ENCODE measurements at places on chromosomes 16 and 17.

DNA sequence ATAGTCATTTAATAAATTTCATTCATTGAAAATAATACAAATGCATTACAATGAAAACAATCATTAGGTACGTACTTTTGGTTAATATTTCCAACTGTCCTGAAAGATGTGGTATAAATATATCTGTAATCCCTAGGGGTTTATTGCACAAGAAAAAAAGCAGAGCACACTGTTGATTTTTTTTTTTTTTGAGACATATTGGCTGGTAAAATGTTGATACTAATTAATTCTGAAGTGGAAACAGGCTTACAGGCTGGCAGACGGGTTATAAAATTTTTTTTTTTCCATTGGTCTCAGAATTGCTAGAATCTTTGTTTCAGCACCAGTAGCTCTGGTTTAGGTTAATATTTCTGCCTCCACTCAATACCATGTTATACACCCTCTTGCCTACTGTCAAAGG, 193.6 kb downstream of the MAP2K6 start:
- no peak for DNase-seq
- no peaks in the 10 kb centered on the region for H3K36me3 ChIP-seq
- H3K4me3 ChIP-seq: no peak overlapping the region
- no peaks in the 10 kb centered on the region for H3K27me3 ChIP-seq

- DNase-seq: no peak
- peak overlapping the region; percentile 57 for H3K4me3 ChIP-seq
- peaks cover 26% of the 10 kb centered on the region for H3K4me1 ChIP-seq
- no peaks in the 10 kb centered on the region for H3K36me3 ChIP-seq
- peaks cover 100% of the 10 kb centered on the region for H3K27me3 ChIP-seq
Measured at GRCh38 chr17:79803997-79804855, 7.3 kb upstream of the CBX8 start.

GRCh38 chr16:67278773-67279295, 498 bp upstream of the PLEKHG4 start:
- peak overlapping the region; percentile 57 for H3K4me3 ChIP-seq
- peak overlapping the region; percentile 89 for H3K27ac ChIP-seq
- no peaks in the 10 kb centered on the region for H3K27me3 ChIP-seq
- no peaks in the 10 kb centered on the region for H3K36me3 ChIP-seq

- H3K4me3 ChIP-seq: no peak overlapping the region
- no peaks in the 10 kb centered on the region for H3K4me1 ChIP-seq
- DNase-seq: no peak
- no peaks in the 10 kb centered on the region for H3K36me3 ChIP-seq
- H3K27ac ChIP-seq: no peak overlapping the region
- H3K27me3 ChIP-seq: no peaks in the 10 kb centered on the region
Measured at GRCh38 chr16:55120408-55120807, 189.7 kb downstream of the IRX5 start.

DNA sequence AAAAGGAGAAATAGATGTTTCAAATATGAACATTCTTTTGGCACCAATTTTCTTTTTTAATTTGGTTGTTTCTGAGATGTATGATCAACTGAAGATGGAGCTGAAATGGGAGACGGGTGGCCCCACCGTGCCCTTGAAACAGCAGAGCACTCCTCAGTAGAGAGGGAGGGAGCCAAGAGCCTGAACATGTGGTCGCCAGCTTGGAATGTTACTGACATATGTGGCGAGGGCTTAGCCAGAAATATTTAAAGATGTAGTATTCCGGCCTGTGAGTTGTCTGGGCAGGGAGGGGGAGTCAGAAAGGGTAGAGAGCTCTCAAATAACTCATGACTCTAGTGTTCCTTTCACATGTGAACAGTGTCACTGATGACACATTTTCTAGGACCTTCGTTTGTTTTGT, 13.3 kb upstream of the MRC2 start:
- H3K27me3 ChIP-seq: no peaks in the 10 kb centered on the region
- H3K4me1 ChIP-seq: no peaks in the 10 kb centered on the region
- no peaks in the 10 kb centered on the region for H3K36me3 ChIP-seq
- H3K27ac ChIP-seq: no peak overlapping the region

DNA sequence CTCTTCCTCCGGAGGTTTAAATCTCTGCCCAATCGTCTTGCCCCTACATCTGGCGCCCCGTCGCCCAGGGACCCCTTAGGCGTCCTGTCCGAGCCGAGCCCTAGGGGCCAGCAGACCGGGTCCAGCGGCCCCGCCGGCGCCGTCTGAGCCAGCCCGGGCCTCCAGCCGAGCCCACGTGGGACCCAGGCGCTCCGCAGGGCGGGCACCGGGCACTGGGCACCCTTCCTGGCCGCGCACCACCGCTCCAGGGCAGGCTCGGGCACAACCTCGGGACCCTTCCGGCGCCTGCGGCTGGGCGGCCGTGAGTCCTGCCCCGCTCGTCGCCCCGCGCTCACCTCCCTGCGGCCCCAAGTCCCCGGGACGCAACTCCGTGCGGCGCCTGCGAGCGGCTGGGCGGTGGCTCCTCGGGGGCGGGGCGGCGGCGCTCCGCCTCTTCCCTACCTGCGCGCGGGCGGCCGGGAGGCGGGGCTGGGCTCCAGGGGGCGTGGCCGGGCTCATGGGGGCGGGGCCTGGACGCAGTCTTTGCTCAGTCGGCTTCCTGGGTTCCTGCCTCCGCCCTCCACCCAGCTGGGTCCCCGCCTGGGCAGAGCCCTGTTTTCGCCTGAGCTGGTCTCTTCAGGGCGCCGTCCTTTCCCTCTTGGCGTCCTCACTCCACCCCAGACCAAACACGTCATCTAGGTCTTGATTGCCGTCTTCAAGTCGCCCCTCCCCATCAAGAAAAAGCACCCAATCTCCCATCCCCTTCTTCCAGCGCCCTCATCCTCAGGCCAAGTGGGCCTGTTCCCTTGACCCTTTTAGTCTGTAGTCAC, at the start of gene RHBDF2:
Gene RHBDF2 (minus strand): TSS at position 406 of the 809 bp plus-strand sequence. CDS start 19,899 bp downstream, outside the sequence.
- H3K36me3 ChIP-seq: no peaks in the 10 kb centered on the region
- H3K27ac ChIP-seq: peak within 1 kb of the TSS; percentile 73

DNA sequence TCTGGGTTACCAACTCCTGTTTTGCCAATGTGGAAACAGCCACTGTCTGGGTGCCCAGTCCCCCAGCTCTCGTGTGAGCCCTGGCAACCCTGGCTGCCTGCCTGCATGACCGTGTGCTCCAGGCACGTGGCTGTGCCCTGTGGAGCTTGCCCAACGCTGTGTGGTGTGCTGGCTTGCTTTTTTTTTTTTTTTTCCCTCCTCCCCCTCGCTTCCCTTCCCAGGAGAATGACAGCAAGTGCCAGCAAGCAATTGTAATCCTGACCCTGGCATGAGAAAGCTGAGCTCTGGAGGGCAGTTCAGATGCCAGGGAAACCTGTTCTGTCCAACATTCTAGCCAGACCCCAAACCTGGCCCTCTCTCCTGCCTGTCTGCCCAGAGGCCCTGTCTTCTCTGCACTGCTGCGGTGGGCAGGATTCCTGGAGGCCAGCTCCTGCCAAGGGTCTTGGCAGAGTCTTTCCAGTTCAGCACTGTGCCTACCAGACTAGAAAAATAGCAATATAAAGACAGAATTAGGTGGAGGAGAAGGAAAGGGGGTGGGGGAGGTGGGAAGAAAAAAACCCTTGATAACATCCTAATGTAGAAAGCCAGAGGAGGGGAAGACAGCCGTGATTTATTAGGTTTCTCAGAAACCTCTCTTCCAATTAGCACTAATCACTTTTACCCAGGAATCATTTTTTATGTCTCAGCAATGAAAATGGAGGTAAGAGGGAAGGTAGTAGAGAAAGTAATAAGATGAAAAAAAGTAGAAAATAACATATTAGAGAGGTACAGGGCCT, 9.0 kb downstream of the HLF start:
- peak; percentile 92 for DNase-seq
- H3K27ac ChIP-seq: peak overlapping the region; percentile 88
- H3K27me3 ChIP-seq: no peaks in the 10 kb centered on the region
- H3K4me1 ChIP-seq: peaks cover 13% of the 10 kb centered on the region
- H3K36me3 ChIP-seq: no peaks in the 10 kb centered on the region
- H3K4me3 ChIP-seq: peak overlapping the region; percentile 17

DNA sequence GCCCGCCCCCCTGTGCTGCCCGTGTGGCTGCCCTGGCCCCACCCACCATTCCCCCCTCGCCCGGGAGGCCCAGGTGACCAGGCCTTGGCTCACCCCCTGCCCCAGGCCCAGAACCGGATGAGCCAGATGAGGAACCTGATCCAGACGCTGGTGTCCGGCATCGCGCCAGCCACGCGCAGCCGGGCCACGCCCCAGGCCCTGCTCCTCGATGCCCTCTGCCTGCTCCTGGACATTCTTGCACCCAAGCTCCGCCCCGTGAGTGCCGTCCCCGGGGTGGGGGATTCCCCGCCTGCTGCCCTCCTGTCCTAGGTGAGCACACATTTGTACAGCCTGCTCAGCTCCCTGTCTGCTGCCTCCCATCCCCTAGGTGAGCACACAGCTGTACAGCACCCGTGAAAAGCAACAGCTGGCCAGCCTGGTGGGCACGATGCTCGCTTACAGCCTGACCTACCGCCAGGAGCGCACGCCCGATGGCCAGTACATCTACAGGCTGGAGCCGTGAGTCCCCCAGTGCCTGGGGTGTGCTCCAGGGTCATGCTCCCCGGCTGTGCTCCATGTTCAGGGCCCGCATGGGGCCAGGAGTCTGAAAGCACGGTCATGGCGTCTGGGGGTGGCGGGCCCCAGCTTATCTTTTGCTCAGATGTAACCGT, 4.8 kb downstream of the GNG13 start:
- H3K27ac ChIP-seq: no peak overlapping the region
- peaks cover 37% of the 10 kb centered on the region for H3K27me3 ChIP-seq
- H3K4me1 ChIP-seq: peaks cover 4% of the 10 kb centered on the region
- peak; percentile 73 for DNase-seq

- no peaks in the 10 kb centered on the region for H3K4me1 ChIP-seq
- DNase-seq: no peak
- H3K27ac ChIP-seq: no peak overlapping the region
- no peak overlapping the region for H3K4me3 ChIP-seq
Measured at GRCh38 chr16:55555436-55555835, 11.0 kb upstream of the CAPNS2 start.

DNA sequence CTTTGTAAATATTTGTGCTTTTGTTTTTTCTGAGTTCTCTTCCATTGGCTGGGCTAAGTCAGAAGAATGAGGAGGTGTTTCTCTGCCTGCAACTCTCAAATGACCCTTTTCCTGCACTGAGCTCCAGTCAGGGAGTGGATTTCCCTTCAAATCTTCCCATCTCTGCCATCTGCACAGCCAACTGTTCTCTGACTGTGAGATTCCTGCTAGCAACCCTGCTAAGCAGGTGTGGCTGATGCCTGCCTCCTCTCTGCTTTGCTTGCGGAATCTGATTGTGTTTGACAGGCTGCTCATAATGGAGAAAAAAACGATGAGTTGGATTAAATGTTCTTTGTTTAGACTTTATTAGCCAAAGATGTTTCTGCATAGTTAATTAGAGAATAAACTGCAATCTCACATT, 519.8 kb downstream of the TMEM114 start:
- DNase-seq: no peak
- H3K4me3 ChIP-seq: no peak overlapping the region
- no peak overlapping the region for H3K27ac ChIP-seq
- H3K36me3 ChIP-seq: no peaks in the 10 kb centered on the region

Data from breast epithelium (tissue), 4 donors.